ENCODE measurements at places on chromosomes 3 and 15.
A peak's percentile ranks its signal among the peaks of the same experiment; 100 is the strongest.

- DNase-seq = no peak
Observed at GRCh38 chr15:57662802-57663201, 43.7 kb upstream of the POLR2M start.

DNA sequence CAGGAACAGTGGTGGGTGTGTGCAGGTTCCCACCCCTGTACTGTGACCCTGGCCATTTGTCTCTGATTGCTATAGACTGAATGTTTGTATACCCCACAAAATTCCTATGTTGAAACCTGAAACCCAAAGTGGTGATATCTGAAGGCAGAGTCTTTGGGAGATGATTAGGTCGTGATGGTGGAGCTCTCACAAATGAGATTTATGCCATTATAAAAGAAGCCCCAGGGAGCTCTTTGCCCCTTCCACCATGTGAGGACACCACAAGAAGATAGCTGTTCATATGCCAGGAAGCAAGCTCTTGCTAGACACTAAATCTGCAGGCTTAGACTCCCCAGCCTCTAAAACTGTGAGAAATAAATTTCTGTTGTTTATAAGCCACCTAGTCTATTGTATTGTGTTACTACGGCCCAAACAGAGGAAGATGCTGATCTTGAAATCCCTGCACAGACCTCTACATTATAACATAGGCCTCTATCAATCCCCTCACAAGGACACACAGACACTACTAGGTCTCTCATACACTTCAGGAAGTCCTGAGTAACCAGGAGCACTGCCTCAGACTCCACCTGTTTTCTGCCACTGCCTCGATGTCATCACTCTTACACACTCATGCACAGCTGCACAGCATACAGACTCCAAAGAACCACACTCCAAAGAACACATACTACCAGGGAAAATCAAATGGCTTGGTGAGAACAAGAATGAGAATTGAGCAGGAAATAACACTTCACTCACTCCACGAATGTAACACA, 14.7 kb downstream of the IGSF11 start:
- no peak for DNase-seq

DNA sequence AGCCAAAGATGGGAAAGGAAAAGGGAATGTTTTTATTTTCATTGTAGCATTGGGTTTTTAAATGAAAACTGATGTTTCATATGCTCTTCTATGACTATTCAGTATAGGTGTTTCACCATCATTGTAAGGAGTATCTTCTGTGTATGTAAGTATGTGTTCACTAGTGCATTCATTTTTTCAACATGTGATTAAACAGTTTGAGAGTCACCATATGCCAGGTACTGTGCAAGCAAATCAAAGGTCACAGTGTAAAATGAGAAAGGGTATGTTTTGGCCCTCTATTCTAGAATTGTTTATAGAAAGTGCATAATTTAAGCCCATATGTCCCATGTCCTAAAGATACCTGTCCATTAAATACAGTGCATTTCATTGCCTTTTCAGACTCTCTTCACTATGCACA, 207.2 kb downstream of the ZBTB20 start:
- no peak for DNase-seq

- no peak for DNase-seq
Observed at GRCh38 chr3:17942856-17943255, 200.4 kb upstream of the TBC1D5 start.

DNA sequence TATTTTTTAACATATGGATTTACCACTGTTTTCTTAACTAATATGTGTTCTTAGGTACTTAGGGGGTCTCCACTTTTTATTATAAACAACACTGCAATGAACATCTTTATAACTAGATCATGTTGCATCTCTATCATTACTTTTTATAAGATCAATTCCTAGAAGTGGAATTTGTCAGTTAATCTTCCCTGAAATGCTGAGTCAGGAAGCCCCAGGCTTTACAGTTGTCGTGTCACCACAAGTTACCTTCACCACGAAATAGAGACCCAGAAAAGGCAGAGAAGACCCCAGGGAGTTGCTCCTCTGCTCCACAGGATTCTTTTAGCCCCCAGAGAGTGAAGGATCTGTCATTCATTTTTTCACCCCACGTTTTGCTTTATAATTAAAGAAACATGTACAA, 34.5 kb upstream of the ERC2 start:
- no peak for DNase-seq

DNA sequence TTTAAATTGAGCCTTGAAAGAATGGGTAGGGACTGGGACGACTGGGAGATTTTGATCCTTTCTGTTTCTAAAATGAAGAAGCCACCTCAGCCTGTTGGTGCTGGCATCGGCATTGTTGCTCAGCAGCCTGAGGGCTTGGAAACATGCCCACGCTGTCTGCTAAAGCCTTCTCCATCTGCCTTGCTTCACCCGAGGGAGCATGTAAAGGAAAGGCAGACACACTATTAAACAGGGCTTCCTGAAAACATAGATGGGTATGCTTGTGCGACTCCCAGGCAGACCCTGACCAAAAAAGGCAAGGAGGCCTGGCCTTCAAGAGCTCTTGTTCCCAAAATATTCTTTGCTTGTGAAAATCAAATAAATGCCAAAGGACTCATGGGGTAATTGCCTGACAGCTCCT, 84.2 kb upstream of the SLC4A7 start:
- DNase-seq = no peak

DNA sequence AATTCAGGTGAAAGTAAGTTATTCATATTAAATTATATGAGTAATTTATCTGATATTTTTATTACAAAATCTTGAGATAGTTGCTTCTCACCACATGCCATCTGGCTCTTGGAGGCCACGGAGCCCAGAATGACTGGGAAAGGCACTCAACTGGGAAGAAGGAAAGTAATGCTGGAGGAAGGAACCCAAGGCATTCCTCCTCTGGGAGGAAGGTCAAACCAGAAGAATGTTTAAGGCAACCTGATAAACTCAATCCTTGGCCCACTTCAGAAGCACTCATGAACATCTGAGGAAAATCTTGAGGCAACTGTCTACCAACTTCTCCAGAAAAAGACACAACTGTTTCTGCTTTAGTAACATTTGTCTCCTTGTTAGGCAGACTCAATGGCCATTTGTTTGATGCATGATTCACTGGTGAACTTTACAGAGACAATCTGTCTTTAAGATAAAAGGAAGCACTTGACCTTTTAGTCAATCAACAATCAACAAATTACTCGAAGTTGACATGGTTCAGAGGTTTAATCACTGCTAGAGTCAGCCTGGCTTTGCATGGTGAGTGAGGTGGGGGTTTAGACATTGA, 261.4 kb upstream of the MME start:
- no peak for DNase-seq

- peak; percentile 54 for DNase-seq
Observed at GRCh38 chr3:108090049-108090700, 656 bp downstream of the CD47 start.

DNA sequence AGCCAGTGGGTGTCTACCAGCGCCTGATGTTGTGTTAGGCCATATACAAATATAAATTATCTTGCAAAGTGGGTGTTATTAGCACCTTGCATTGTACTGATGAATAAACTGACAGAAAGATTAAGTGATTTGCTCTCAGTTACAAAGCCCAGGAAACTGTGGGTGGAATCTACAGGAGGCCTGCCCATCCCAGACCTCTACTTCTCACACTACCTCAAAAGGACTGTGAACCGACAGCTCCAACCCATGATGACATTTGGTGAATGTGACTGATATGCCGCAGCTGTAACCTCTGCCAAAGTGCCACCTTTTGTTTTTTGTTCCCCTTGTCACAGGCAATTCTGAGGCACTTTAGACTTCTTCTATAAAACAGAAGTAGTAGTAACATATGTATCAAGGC, 43.7 kb upstream of the KCNMB2 start:
- DNase-seq = no peak

DNA sequence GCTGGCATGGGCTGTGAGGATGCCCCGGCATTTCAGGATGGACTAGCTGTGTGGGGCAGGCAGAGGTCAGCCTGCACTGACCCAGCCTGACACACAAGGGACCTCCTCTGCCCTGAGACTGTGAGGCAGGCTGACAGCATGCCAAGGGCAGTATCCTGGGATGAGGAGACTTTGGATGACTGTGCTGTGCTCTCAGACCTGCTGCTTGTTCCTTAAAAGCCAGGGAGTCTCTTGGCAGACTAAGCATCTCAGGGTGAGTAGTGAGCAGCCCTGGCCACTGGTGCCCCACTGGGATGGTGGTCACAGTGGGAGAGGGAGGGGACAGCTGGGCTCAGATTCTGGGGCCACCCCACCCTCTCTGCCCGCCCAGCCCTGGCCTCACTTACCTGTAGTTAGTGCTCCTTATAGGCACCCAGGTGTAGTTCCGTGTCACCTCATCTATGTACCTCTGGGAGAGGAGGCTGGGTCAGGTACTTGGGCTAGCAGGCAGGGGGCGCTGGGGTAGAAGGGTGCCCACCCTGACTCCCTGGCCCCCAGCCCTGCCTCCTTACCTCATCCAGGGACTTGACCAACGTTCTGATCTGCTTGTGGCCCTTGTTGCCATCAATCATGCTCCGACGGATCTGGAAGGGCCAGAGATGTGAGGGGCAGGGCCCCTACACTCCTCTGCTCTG, 16.1 kb upstream of the TMEM115 start:
- no peak for DNase-seq

GRCh38 chr3:170740726-170741591, 129.0 kb downstream of the RPL22L1 start:
- DNase-seq = no peak

DNA sequence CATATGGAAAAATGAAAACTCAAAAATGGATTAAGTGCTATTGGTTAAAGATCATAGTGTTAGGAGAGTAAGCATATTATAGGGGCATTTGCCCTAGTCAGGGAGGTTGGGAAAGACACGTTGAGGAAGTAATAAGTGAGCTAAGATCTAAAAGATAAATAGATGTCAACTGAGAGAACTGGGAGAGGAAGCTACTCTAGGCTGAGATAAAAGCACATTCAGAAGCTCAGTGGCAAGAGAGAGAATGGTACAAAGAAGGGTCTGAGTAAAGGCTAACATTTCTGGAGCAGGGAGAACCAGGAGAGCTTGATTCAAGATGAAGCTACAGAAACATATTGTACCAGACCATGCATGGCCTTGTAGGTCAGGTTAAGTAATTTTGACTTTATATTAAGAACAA, 63.9 kb downstream of the TRPC1 start:
- DNase-seq = no peak
